ENCODE measurements at places on chromosomes 16 and 17.

DNA sequence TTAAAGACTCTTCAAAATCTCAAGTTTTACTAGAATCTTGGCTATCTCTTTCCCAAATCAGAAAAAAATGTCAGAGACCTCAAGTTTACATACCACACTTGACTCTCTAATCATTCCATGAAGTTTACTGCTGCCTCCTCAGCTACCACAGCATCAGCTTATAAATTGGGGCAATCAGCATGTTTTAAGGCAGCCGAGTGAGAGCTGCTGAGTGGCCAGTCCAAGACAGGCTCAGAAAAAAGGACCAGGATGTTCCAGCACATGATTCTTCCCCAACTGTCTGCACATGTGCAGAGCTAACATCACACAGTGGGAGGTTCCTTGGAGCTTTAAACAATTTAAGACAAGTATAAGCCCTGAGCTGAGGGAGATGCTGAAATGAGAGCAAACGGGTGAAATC lies 140.6 kb upstream of the NUDT7 start:
- DNase-seq, result no peak

GRCh38 chr17:58113947-58114346 lies 30.7 kb downstream of the DYNLL2 start:
- DNase-seq, result no peak

GRCh38 chr17:492022-492413 lies 139.4 kb upstream of the RPH3AL start:
- no peak for DNase-seq

DNA sequence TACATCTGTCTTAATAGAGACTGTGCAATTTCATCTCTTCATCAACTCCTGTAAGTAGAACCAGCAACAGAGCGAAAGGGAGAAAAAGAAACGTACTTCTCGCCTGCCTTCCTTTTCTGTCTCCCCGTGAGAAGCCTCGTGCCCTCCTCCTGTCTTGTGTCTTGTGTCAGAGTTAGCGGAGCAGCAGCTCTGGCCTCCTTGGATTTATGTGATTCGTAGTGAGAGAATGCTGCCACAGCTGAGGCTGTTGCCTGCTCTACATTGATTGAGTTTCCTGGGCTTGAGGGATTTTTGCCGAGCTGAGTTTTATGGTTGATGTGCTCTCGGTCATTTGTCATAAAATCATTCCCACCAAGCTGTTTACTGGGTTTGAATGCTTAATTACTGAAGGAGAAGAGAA lies 579.1 kb upstream of the RBFOX1 start:
- DNase-seq, result no peak

- DNase-seq, result no peak
These were observed 6.4 kb downstream of the SIAH1 start for GRCh38 chr16:48378836-48379235.

GRCh38 chr17:8753976-8754440 lies 4.3 kb downstream of the SPDYE4 start:
- peak; percentile 71 for DNase-seq

- DNase-seq, result no peak
These were observed 20.7 kb upstream of the CBX2 start for GRCh38 chr17:79757140-79757745.

- DNase-seq, result no peak
These were observed 28.8 kb downstream of the ZCCHC14 start for GRCh38 chr16:87463722-87464690.

- no peak for DNase-seq
These were observed 30.8 kb upstream of the RBBP6 start for GRCh38 chr16:24508614-24509013.

DNA sequence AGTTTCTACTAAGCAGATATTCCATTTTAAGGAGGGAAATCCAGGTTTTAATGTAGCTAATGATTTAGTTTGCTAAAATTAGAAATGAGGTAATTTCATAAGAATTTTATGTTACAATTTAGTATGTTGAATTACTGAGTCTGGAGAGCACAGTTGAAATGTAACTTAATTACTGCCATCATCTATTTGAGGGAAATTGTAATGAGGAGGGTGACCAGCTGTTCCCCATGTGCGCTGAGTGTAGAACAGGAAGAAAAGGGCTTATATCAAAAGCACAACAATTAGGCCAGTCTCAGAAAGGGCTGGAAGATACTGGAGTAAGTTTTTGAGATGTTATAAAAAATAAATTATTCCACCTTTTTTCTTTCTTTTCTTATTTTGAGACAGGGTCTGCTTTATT lies 735.1 kb upstream of the GOT2 start:
- DNase-seq, result no peak

- peak; percentile 92 for DNase-seq
These were observed at the start of gene ZNRF1 for GRCh38 chr16:74998481-74999218. ZNRF1 (plus strand) TSS chr16:74999024; CDS start chr16:74999672, 648 bp downstream.

GRCh38 chr17:1385861-1386260 lies 14.2 kb downstream of the YWHAE start:
- no peak for DNase-seq

DNA sequence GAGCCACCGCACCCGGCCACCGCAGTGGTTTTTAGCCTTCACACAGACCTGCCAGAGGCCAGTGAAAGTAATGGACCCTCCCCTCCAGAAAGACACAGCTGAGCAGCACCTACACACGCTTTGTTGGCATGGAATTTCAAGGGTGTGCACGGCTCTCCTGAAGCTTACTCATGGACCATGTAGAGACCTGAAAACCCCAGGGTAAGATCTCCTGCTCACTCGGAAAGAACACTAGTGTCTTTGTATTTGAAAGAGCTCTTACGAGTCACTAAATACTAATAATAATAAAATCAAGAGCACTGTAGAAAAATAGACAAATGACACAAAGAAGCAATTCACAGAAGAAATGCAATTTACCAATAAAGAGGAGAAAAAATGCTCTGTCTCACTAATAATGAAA lies 20.0 kb downstream of the SLC43A2 start:
- DNase-seq, result peak; percentile 0

- DNase-seq, result peak; percentile 78
These were observed 757 bp downstream of the ORMDL3 start for GRCh38 chr17:39926588-39927100.

GRCh38 chr16:8996891-8997290 lies 33.2 kb upstream of the USP7 start:
- DNase-seq, result peak; percentile 54

DNA sequence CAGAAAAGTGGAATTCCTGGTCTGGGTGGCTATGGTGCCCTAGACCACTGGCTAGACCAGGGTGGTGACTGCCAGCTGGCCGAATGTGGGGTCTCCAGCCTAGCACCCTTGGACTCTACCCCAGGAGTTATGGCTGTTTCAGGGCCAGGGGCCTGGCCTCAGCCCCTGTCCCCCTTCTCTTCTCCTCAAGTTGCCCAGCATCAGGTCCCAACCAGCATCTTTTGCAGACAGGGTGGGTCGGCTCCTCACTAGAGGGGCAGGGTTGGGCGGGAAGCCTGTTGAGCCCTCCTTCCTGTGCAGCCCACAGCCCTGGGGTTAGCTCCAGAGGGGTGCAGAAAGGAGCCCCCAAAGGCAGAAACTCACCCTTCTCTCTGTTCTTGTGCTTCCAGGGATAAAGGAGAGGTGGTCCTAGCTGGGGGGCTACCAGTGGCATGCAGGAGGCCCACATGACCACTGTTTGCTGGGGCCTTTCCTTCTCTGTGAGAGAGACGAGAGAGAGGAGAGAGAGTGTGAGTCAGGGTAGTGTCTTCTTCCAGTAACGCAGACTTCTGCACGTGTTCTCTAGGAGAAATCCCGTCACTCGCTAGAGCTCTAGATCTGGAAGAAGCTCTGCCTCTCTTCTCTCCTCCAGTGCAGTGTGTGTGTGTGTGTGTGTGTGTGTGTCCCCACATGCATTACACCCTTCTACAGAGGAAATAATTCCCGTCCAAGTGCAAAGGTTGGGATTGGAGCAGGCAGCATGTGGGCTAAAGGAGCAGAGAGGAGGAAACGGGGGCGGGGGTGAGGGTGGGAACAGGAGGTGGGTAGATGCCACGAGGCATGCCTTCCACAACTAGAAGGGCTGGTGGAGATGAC lies 209.4 kb downstream of the SEC14L1 start:
- no peak for DNase-seq

- peak; percentile 72 for DNase-seq
These were observed 145.5 kb downstream of the MSI2 start for GRCh38 chr17:57401556-57402488.

DNA sequence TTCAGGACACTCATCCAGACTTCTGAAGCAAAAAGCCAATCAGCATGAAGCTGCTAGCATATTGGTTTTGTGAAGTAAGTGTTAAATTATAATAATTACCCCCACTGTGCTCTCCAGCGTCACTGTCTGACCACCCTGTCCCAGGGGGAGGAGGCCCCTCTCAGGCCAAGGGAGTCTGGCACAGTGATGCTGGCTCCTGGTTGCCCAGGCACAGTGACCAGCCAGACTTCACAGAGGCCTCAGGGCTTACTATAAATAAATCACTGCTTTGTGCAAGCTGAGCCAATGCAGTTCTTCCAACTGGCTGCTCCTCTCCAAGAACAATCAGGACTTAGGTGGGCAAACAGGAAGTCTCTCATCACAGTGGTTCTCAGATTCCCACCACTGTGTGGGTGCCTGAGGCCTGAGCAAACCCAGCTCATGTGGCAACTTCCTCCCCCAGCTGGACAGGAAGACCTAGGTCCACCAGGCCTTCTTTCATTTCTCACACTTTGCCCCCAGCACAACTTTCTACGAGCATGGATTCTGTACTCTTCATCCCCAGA lies 1.7 kb upstream of the DBNDD1 start:
- DNase-seq, result no peak

DNA sequence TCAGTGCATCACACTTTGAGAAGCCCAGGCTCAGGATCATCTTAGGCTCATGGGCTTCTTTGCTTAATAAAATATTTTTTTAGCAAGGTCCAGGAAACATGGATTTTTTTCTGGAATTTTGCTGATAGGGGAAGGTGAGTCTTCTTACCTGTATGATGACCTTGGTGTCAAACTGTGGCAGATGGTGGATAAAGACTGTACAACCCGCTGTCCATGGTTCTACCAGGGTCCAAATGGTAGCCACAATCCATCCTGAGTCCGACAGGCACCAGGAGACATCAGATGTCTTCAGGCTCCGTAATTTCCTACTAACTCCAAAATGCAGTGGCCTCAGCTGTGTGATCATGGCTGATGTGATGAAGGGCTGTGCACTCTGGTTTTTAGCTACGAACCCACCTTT lies 27.8 kb downstream of the ACSM1 start:
- no peak for DNase-seq

- no peak for DNase-seq
These were observed 37.6 kb downstream of the SNX11 start for GRCh38 chr17:48144976-48145798.

DNA sequence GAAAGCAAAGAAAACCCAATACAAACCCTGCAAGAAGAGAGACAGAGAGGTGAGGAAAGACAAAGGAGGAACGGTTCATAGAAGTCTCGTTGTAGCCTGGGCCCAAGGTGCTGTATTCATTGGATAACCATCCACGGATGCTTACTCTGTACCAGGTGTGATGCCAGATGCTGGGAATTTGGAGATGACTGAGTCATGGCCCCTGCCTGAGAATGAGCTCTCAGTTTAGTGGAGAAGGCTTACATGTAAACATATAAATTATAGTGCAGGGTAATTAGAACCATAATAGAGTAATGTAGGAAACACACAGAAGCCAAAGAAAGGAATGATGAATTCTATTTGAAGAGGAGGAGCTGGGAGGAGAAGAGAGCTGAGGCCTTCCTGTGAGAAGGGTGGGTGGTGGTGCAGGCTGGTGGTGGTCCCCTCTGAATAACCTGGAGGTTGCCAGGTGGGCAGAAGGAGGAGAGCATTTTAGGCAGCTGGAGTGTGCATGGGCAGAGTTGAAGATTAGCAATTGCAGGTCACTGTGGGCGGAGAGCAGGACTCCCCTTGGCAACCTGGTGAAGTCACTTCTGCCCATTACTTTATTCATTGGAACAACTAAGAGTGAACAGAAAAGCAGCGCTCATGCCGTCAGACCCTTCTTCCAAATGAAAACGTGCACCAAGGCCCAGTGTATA lies 7.7 kb upstream of the ZG16 start:
- no peak for DNase-seq

DNA sequence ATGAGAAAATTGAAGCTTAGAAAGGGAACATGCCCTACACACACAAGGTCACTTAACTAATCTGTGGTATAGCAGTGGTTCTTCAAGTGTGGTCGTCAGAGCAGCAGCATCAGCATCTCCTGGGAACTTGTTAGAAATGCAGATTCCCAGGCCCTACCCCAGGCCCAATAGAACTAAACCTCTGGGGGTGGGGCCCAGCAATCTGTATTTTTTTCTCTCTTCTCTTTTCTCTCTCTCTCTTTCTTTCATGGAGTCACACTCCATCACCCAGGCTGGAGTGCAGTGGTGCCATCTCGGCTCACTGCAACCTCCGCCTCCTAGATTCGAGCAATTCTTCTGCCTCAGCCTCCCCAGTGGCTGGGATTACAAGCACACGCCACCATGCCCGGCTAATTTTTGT lies 3.9 kb downstream of the NLE1 start:
- DNase-seq, result no peak

GRCh38 chr17:66734186-66734943 lies 100.6 kb upstream of the CACNG5 start:
- no peak for DNase-seq

- DNase-seq, result no peak
These were observed 4.7 kb downstream of the DLX3 start for GRCh38 chr17:49990331-49990730.

GRCh38 chr17:55576237-55576995 lies 65.2 kb upstream of the SMIM36 start:
- DNase-seq, result no peak

DNA sequence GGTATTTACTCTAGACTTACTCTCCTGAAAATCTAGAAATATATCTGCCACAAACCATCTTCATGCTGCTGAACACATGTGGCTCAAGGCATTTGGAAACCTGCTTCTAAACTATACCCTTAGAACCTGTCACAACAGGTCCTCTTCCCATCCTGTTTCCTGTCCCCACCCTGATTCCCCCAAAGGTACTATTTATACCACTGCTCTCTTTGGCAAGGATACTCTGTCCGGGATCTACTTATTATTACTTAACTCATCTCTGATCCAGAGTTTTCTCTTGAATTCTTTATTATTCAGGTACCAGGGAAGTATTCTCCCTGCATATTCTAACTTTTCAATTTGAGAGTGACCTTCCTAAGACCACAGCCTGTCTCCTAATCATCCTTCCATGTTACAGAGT lies 33.4 kb downstream of the TRAF4 start:
- no peak for DNase-seq

All from GM23338 (cell line).